ENCODE measurements at places on chromosomes 11 and 22.

DNA sequence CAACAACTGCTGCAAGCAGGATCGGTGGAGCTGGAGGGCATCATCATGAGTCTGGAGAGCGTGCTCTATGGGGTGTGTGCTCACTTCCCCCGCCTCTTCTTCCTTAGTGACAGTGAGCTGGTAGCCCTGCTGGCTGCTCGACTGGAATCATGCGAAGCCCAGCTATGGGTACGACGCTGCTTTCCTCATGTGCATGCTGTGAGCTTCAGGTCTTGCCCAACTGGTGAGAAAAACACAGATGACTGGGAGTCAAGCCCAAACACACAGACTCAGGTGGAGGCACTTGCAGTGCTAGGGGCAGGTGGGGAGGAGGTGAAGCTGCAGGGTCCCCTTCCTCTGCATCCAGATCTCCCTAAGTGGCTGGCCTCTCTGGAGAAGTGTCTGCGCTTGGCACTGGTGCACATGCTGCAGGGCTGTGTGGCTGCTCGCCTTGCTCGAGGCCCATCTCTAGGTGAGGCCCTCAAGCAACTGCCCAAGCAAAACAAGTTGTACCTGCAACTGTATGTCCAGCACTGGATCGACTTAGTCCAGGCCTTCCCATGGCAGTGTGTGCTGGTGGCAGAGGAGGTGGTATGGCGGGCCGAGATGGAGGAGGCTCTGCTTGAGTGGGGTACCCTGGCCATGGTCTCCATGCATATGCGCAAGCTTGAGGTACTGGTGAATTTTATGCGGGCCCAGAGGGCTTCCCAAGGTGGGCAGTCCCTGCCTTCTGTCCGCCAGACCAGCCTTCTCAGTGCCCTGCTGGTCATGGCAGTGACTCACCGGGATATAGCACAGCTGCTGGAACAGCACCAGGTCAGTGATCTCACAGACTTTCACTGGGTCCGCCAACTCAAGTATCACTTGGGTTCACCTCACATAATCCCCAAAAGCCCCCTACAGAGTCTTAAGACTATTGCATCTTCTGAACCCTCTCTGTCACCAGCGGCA lies 48.1 kb downstream of the DNHD1 start:
- no peak for DNase-seq

DNA sequence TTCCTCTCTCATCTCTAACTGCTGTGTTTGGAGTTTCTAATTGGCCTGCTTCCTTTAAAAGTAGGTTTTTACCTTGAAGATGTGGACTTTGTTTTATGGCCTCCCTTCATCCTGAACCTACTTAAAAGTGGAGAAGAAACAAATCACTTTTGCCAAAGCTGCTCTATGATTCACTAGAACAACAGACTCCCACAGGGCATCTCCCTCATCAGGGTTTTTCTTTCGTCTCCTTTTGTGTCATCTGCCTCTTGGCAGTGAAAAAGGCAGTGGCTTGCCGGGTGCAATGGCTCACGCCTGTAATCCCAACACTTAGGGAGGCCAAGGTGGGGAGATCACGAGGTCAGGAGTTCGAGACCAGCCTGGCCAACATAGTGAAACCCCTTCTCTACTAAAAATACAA lies 186.6 kb upstream of the MTNR1B start:
- no peak for DNase-seq

DNA sequence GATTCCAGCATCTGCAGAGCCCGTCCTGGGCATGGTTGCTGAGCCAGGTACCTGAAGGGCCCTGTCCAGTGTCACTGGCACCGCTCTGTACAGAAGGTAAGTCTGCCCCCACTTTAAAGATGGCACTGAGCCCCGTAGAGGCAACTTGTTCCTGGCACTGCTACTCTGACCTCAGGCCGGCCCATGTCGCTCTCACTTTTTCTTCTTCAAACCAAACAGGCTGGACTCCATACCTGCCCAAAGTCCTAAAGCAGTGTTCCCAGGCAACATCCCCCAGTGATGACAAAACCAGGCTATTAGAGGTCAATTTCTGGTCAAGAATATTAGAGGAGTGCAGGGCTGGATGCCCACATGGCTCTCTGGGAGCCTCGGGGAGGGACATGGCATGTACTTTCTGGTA lies 46.6 kb upstream of the TTLL12 start:
- DNase-seq = no peak

- no peak for DNase-seq
Measured at GRCh38 chr11:113697111-113697510, 9.0 kb downstream of the TMPRSS5 start.

DNA sequence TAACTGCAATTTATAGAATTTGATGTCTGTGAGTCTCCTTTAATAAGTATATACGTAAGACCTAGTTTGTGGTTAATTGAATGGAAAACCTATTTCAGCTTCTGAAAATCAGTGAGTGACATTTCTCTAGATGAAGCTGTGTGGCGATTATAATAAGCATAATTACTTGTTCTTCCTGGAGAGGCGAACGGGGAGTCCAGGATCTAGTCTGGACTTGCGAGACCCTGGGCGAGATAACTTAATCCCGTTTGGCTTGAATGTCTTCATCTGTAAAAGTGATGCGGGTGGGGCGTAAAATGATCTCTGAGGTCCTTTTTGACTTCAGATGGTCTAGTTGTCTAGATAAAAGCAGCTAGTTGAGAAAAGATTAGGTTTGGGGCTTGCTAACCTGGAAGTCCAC lies 1.1 kb downstream of the PRRG4 start:
- no peak for DNase-seq

DNA sequence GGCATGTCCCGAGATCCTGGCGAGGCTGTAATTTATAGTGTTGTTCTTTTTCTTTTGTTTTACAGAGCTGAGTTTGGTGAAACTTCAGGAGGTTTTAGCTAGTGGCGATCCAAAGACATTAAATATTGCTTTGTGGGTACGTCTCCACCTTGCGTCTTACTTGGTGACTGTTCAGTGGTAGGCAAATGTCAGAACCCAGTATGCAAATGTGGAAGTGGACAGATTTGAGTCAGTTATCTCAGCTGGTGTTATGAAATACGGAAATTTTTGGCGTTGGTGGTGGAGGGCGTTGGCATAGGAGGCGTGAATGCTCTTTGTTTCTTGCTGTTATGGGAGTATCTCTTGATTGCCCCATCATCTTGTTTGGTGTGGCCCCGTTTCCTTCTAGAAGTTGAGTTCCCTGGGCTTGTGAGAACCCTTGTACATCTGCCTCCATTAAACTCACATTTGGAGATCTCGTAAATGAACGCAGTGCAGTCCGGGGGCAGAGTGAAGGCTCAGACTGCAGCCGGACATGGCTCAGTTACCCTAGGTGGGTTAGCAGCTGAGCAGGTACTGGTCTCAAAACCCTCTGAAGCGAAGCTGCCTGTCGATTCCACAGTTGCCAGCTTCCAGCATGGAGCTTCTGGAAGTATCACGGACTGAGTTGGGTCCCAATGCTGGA lies 39.9 kb downstream of the PTPRJ start:
- no peak for DNase-seq

- no peak for DNase-seq
Measured at GRCh38 chr11:13336246-13336878, 58.8 kb downstream of the BMAL1 start.

- no peak for DNase-seq
Measured at GRCh38 chr22:35102663-35103062, 36.7 kb downstream of the ISX start.

DNA sequence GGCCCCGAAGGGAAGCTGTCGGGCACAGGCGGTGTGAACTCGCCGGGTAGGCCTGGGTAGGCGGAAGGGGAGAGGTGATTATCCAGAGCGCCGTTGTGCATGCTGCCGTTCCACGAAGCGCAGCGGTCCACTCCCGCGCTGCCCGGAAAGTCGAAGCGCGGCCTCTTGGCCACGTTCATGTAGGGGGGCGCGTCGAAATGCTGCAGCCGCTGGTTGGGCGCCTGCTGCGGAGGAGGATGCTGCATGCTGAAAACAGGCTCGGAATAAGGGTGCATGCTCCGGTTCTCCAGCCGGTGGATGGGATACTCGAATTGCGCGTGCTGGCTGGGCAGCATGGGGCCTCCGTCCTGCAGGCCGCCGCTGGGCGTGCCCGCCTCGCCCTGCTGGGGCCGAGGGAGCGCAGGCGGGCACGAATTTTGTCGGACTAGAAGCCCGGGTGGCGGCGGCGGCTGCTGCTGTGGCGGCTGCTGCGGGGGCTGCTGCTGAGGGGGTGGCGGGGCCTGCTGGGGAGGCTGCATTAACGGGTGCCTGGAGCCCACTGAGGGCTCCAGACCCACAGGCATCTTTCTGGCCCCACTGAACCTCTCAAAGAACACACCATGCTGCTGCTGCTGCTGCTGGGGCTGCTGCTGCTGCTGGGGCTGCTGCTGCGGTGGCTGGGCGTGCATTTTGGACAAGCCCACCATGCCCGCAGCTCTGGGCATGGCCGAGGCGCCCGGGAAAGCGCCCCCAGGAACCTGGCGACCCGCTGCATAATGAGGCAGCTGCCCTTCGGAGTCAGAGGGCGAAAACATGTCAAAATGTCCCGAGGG lies 2.3 kb downstream of the MN1 start:
- no peak for DNase-seq

DNA sequence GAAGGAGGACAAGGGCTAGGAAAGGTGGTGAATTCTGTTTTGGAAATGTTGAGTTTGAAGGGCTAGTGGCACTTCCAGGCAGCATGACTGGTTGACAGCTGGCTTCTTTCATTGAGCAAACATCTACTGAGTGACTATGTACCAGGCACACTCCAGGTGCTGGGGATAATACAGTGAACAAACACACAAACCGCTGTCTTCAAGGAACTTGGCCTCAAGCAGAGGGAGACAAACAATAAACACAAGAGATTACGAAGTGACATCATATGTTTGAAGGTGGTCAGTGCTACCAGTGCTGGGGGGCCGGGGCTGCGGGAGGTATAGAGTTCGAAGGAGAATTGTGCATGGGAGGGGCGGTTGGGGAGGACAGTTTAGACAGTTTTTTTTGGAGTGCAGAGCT lies 197.0 kb upstream of the SORL1-AS1 start:
- no peak for DNase-seq

- DNase-seq = no peak
Measured at GRCh38 chr11:93623179-93623578, 38.3 kb upstream of the CEP295 start.

DNA sequence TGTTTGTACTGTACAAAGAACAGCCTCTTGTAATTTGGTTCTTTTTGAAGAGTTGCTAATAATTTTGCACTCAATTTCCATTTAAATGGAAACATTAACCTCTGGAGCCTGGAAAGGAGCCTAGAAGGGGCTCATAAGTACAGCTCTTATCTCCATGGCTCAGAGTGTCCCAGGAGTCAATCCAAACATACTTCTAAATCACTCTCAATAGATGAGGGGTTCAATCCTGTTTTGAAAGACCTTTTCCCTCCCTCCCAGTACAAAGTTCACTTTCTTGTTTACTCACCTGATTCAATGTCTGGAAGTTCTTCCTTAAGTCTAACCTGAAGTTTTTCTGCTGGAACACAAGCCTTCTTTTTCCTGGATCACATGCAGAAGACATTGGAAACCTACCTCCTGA lies 273.0 kb upstream of the PLET1 start:
- no peak for DNase-seq

DNA sequence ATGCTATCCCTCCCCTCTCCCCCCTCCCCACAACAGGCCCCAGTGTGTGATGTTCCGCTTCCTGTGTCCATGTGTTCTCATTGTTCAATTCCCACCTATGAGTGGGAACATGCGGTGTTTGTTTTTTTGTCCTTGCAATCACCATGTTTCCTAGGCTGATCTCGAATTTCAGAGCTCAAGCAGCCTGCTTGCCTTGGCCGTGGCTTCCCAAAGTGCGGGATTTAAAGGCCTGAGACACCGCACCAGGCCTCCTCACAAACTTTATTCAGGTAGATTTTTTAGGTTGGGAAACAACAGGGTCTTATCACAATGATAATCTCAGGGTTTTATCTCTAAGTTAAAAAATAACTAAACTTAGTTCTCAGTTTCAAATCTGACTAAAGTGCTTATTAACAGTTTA lies 125.4 kb downstream of the LUZP2 start:
- no peak for DNase-seq

GRCh38 chr11:13278609-13279486 lies 1.3 kb downstream of the BMAL1 start:
- peak; percentile 9 for DNase-seq

DNA sequence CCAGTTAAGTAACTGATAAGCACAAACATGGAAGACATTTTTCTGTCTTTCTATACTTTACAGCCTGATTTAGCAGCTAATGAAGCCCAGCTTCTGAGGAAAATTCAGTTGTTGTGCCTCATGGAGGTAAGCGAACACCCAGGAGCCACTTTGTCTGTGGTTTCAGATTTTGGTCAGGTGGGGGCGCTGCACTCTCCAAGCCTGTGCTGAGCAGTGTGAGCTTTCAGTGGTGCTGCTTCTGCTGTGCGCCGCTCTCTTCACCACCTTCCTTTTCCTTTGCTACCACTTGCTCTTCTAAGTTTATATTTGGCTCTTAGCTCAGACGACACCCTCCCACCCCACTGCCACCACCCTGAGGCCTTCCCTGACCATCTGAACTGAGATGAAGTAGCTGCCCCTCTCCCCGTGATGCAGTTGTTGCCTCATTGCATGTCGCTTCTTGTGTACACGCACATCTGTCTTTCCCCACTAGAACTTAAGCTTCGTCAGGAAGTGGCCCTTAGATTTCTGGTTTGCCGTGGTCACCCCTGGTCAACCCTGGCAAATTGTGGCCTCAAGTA lies 14.0 kb downstream of the PSMD13 start:
- peak; percentile 67 for DNase-seq

- no peak for DNase-seq
Measured at GRCh38 chr11:84673753-84674152, 953.4 kb downstream of the DLG2 start.

- no peak for DNase-seq
Measured at GRCh38 chr11:64372021-64372420, 13.1 kb downstream of the RPS6KA4 start.

DNA sequence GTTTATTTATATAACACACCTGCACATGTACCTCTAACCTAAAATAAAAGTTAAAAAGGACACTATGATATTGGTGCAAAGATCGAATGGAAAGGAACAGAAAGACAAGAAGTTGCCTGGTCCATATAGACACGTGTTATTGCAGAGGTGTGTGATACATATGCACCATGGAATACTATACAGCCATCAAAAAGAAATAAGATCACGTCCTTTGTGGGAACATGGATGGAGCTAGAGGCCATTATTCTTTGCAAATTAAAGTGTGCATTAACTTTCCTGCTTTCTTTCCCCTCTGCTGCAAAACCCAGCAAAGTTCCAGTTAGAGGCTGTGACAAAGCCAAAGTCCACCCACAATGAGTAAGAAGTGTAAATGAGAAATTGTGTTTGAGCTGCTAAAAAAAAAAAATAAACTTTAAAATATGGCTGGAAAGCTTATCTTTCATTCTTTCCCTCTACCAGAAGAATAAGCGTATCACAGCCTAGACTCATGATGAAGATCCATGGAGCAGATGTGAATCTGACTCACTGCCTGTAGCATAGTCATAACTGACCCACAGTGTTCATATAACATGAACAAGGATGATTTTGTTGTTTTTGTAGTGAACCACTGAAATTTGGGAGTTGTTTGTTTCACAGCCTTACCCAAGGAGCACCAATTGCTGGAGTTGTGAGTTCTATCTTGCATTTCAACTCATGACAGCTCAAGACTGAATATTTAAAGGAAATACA lies 9.6 kb downstream of the OR52K1 start:
- DNase-seq = no peak
